ENCODE measurements at places on chromosomes 2 and 18. TPM values are rescaled to one million over a fixed set of nuclear protein-coding genes. Genes with fewer than 3 reads are reported as not detected.

GRCh38 chr18:65091744-65092329 lies 659.0 kb upstream of the CDH7 start:
- no peak for DNase-seq

- no peak for DNase-seq
Observed at GRCh38 chr2:54708584-54709335, 14.7 kb upstream of the EML6 start.

DNA sequence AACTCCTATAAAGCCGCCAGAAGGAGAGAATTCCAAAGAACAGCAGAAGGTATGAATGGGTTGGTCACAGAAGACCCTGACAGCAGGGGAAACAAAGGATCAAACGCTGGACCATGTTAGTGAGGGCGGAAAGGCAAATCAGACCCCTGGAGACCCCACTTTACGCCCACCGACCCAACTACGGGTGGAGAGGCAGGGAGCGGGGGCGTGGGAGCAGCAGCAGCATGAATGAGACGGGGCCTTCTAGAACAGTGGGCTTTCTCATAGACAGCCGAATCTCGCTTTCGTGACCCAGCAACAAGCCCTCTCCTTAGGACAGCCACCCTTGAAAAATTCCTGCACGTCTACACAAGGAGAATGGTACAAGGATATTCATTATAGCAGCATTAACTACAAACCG lies 191.0 kb downstream of the HDAC4 start:
- DNase-seq: no peak

DNA sequence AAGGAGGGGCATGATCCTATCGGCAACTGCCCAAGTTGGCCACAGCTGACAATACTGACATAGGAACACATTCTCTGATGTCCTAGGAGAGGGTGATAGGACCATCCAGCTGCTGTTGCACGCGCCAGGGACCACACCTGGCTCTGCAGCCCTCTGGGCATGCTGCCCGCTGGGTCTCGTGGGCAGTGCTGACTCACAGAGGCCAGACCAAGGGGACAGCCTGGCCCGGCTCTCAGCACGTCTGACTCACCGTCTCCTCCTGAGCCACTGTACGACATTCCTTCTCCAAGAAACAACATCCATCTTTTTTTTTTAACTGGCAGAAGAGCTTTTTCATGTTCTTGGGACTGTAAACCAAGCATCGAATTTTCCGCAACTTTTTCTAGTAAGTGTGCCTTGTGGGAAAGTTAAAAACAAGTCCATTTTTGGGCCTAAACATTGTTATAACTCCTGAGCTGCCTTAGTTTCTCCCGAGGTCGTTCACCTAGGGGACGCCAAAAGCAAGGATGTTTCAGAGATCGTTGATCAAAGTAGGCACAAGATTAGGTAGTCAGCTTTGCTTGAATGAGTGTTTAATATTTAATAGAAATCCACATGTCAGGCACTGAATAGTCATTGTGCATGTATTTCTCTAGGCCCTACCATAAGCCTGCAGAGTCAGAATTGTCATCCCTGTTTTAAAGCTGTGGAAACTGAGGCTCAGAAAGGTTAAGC lies 100.3 kb downstream of the TTC32 start:
- DNase-seq: peak; percentile 81

CHRND gene
- not detected for total RNA-seq
